ENCODE measurements at places on chromosomes 11 and 22.

- DNase-seq = no peak
Observed at GRCh38 chr11:34468209-34468841, 29.6 kb downstream of the CAT start.

GRCh38 chr11:103325686-103326069, 216.5 kb downstream of the DYNC2H1 start:
- no peak for DNase-seq

DNA sequence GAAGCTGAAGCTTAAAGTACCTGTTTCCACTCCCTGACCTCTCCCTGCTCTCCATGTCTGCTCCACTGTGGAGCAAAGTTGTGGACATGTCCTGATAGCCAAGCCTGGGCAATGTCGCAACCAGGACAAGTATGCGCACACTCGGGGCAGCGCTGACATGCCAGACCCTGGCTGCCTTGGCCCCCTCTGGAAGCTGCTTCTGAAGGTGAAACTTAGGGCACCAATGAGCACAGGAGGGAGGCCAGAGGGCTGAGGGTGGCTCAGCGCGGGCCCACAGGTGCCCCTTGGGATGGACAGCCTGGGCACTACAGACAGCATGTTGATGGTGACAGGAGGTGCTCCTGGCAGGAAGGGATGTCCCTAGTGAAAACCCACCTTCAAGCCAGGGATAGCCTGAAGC, 90.2 kb downstream of the CCDC73 start:
- no peak for DNase-seq

- DNase-seq = no peak
Observed at GRCh38 chr11:70603756-70604211, 205.5 kb downstream of the CTTN start.

- DNase-seq = no peak
Observed at GRCh38 chr11:26849036-26849435, 127.2 kb upstream of the SLC5A12 start.

DNA sequence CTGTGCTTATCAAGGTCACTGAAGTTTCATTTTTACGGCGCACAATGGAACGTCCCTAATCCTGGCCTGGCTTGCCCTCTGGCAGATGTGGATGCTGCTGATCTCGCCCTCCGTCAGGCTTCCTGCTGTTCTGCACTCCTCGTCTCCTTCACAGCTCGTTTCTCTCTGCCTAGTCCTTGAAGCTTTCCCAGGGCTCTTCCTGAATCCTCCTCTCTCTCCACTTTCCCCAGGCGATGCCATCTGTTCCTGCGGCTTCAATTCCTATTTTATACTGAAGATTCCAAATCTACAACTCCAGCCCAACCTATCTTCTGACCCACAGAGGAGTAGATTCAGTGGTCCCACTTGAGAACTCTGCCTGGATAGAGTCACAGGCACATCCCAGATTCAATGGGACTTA, 14.2 kb downstream of the SLC22A8 start:
- no peak for DNase-seq

- no peak for DNase-seq
Observed at GRCh38 chr11:57320067-57320718, 4.6 kb downstream of the TNKS1BP1 start.

DNA sequence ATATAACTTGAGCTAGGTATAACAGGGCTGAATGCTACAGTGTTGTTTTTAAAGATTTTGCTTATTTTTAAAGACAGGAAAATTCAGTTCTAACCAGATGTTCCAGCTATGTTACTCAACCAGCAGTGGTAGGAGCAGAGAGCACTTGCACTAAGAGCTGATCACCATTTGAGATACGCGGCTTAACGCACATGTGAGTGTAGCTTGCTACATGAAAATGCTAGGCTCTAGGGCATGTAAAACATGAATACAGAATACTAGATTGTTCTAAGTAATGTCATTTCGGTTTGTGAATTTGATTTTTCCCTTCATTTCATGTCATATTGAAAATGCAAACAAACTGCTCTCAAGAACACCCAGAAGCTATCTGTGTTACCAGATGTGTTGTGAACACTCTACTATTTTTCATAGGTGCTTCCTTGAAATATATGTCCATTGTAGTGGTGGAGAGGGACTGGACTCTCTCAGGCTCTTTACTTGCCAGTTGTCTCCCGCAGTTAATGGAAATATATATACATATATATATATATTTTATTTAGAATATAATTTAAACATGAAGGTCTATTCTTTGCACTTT, 10.8 kb upstream of the TECTA start:
- no peak for DNase-seq

DNA sequence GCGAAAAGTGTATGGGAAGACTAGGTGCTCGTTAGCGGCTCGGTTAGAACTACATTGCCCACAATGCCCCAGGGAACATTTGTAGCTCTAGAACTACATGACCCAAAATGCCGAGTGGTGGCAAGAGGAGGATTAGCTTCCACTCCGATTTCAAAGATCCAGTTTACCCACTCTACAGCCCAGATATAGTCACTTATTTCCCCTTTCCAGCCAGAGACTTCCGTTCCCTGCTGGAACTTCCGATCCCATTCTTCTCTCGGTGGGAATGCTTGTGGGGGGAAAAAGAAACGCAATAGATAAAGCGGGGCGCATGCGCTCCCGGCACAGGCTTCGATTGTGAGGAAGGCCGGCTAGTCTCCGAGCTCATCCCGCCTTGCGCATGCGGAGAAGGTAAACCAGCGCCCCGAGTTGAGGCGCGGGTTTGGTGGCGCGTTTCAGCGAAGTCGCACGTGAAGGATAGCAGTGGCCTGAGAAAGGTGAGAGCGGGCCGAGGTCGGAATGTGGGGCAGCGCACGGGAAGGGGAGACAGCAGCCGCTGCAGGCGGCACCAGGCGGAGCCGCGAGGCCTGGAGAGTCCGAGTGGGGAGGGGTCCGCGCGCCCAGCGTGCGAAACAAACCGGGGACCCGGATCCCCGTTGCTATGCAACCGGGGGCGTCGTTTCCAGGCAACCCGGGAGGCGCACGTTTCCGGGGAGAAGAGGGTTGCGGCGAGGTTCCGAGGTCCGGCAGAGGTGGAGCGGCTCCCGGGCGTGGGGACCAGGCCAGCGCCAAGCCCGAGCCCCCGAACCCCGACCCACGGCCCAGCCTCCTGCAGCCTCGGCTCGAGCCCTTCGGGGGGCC, at the start of gene TMEM109:
Gene TMEM109 (plus strand): TSS at position 366 of the 840 bp plus-strand sequence. CDS start 5,536 bp downstream, outside the sequence.
- DNase-seq = peak; percentile 80

DNA sequence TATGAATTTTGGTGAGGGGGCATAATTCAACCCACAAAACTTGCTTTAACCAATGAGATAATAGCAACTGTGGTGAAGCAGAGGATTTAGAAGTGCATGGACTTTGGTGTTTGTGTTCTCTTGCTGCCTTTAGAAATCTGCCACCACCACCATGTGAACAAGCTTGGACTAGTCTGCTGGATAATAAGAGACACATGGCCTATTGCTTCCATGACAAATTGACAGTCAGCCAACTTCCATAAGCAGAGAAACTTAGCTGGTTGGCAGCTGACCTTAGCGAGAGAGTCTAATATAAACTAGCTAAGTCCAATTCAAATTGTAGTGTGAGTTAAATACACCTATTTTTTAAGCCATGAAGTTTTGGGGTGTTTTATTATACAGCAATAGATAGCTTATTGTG, 482.1 kb upstream of the ANO5 start:
- no peak for DNase-seq

DNA sequence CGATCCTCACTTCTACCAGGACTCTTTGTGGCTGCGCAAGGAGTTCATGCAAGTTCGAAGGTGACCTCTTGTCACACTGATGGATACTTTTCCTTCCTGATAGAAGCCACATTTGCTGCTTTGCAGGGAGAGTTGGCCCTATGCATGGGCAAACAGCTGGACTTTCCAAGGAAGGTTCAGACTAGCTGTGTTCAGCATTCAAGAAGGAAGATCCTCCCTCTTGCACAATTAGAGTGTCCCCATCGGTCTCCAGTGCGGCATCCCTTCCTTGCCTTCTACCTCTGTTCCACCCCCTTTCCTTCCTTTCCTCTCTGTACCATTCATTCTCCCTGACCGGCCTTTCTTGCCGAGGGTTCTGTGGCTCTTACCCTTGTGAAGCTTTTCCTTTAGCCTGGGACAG, 6.5 kb downstream of the TMEM138 start:
- no peak for DNase-seq

- no peak for DNase-seq
Observed at GRCh38 chr11:129620237-129621104, 195.2 kb upstream of the TMEM45B start.

- DNase-seq = no peak
Observed at GRCh38 chr11:67276781-67277230, 10.5 kb downstream of the GRK2 start.

- DNase-seq = no peak
Observed at GRCh38 chr11:132312701-132313111, 942.3 kb downstream of the NTM start.

GRCh38 chr11:119626197-119626841, 102.7 kb downstream of the NECTIN1 start:
- DNase-seq = no peak

GRCh38 chr11:16612566-16613261, 125.7 kb upstream of the C11orf58 start:
- no peak for DNase-seq

- no peak for DNase-seq
Observed at GRCh38 chr11:117720061-117720511, 76.9 kb downstream of the DSCAML1 start.

DNA sequence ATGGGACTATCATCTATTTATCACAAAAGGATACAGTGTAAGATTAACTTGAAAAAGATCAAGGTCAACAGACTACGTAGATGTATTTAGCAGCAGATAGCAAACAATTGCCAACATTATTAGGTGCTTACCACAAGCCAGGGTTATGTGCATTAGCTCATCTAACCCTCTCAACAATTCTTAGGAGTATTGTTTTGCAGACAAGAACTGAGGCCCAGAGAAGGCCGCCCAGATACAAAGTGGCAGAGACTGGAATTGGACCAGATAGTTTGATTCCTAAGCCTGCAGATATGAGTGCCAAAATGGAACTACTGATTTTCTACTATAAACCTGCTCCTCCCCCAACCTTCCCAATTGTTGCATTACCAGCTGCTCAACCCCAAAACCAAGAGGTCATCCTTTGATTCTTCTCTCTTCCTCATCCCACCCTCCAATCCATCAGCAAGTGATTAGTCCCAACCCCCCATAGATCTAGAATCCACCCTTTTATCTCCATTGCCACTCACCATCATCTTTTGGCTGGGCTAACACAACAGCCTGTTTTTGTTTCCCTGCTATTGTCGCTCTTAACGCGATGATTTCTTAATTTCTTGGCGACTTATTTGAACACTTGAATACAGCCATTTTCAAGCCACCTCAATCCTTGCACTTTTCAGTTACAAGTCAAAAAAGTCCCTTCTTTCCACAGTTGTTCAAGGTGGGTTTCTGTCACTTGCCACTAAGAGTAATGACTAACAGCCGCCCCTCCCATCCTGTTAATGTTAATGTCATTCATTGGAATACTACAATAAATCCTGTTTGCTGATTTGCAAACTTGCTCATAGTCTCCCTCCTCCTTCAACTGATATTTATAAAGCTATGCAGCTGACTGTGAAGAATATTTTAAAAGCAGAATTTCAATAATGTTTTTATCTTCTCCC, 2.7 kb downstream of the TMEM123 start:
- DNase-seq = no peak

- no peak for DNase-seq
Observed at GRCh38 chr11:30868626-30869081, 282.5 kb upstream of the MPPED2 start.

DNA sequence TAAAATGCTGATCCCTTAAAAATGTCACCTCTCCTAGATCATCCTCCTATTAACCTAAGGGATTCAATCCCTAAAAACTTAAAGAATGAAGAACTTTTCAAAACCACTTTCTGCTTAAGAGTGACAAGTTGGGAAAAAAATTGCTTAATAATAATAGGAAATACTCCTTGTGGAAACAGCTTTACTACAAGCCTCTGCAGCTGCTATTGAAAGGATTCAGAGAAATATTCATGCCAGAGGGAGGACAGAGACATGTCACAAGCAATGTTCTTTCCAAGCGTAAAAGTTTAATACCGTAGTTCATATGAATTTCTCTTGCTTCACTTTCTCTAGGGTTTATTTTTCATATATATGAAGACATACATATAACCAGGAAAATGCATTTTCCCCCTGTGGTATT, 98.2 kb downstream of the ARHGAP20 start:
- DNase-seq = no peak

- DNase-seq = no peak
Observed at GRCh38 chr11:69059985-69060384, 11.3 kb downstream of the TPCN2 start.

GRCh38 chr22:46931414-46931813, 169.0 kb downstream of the TBC1D22A start:
- no peak for DNase-seq
